ENCODE measurements at places on chromosomes 12 and 14.

DNA sequence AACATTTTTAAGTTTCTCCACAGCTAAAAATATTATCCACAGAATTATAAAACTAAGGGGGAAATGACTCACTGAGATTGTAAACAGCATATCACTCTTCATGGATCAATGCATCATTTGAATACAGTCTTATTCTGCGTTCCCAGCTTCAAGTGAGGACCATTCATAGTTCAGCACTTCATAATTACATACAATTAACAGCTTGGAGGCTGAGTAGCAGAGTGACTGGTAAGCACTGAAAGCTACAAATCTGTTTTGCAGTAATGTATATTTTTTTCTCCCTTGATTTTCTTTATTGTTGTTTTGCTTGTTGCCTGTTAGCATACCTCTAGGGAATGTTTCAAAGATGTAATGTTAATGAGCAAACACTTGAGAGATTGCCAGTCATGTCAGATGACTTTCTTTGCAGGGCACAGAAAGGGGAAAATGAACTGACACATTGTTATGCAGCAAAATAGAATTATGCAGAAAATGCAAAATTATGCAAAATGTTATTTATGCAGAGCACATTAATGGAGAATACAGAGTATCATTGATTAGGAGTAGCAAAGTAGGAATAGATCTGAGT lies 138.6 kb downstream of the RPS29 start:
- DNase-seq: no peak

- DNase-seq: no peak
Measured at GRCh38 chr12:122503147-122503751, 2.5 kb upstream of the ZCCHC8 start.

- no peak for DNase-seq
Measured at GRCh38 chr12:79121486-79121885, 256.9 kb downstream of the SYT1 start.

DNA sequence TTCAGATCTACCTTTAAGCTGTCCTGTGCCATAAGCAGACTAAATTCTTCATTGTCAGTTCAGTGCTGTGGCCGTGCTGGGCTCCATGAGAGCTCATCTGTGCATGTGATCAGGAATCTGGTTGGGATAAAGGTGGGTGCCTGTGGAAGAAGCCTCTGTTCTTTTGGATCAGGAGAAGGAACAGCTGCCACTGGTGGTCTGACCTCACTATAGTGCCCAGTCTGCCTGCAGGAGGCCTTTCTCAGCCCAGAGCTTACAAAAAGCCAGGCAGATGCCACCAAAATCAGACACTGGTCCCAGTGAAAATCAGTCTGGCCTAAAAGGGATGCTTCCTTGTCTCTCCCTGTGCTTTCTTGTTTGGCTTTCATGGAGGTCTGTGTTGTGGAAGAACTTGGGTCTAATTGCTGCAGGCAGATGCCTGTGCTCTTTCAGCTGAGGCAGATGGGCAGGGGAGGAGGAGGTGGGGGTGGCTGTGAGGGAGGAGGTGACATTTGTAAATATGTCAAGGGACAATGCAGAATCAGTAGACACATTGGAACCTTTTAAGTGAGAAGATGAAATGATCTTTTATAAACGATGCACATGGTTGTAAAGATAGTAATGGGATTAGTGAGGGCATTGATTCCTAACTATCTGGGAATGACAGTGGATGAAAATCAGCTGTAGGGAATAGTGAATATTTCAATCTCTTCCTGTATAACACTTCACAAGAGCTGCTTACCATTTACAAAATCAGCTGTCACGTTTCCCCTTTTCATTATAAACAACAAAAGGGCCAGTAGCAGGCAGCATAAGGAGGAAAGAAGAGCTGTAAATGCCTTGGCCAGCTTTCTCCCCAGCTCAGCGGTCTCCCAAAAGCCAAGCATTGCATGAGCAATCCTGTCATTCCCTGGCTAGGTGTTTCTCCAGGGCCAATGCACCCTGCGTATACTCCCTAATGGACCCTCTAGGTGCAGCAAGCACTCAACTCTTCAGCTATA lies 44.6 kb downstream of the CACNA2D4 start:
- DNase-seq: no peak

GRCh38 chr12:26608706-26609105 lies 224.3 kb downstream of the ITPR2 start:
- no peak for DNase-seq

GRCh38 chr12:132108211-132108832 lies 35.8 kb downstream of the DDX51 start:
- peak; percentile 39 for DNase-seq

DNA sequence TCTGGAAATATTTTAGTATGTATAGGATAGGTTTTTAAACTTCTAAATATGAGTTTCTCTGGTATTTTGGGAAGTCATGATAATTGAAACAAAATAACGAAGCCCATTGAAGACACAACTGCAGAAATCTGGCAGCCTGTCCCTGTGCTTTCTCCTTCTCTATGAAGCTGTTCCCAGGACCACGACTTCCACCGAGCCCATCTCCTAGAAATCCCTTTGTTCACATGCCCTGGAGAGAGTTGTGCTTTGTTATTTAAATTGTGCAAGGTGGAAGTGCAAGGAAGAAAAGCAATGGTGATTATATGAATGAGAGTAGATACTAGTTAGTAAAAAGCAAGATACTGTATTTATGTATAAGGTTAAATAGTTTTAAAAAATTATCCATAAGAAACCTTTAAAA lies 32.2 kb downstream of the STK38L start:
- DNase-seq: no peak

- no peak for DNase-seq
Measured at GRCh38 chr14:72751276-72752033, 142.4 kb downstream of the DPF3 start.

DNA sequence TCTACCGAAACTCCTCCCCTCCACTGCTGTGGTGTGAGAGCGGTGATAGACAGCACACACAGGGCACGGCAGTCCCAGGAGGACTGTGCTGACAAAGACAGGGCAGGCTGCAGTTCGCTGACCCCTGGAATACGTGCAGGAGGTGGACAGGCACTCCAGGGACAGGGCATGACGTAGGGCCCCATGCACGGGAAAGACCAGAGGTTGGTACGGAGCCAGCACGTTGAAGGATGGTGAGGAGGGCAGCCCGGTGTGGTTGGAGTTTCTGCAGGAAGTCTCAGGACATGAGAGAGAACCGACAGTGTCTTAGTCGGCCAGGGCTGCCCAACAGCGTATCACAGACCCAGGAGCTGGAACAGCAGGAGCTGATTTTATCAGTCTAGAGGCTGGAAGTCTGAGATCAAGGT lies 254.2 kb upstream of the FKBP4 start:
- DNase-seq: no peak

GRCh38 chr12:128594521-128594920 lies 229.2 kb downstream of the SLC15A4 start:
- DNase-seq: no peak

DNA sequence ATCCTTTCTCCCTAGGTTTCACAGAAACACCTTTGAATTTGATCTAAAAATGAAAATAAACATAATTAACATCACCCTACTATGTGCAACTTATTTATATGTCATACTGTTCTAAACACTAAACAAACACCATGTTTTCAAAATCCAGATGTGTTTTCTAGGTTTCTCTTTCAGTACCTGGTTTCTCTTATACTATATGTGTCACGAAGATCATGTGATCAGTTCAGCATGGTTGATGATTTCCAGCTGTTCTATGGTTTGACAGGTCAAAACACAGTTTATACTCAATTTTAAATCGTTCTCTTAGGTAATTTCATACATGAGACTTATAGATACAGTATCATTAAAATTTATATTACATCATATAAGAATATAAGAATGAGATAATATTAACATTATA lies 373.1 kb downstream of the SOX5 start:
- DNase-seq: no peak

DNA sequence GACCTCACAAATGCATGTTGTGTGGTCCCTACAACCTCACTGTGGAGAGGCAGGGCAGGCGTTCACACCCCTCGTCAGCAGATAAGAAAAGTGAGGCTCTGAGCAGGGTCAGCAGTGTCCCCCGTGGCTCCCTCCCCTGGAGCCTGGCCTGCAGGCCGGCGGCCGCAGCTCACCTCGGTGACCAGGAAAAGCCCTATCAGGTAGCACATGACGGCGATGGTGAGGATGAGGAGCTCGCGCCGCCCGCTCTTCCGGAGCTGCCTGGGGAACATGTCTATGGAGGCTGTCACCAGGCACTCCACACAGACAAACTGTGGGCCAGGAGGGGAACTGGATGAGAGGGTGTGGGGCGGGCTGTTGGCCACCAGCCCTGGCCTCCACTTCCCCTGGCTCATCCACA lies 18.0 kb downstream of the SLC6A12 start:
- DNase-seq: no peak

DNA sequence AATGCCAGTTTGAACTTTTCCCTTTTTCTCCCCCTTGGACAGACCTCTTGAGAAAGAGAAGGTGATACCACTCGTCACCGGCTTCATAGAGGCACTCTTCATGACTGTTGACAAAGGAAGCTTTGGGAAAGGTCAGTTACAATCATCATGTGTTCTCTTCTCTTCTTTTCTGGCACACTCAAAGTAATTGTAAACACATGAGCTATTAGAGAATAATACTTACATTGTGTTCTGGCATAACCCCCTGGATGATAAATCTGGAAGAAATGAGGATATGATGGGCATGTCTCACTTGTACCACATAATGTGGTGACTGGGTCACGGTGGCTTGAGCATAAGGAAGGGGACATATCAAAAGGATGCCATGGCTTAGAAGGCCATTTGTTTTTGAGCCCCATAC lies 20.0 kb downstream of the UTP20 start:
- no peak for DNase-seq

GRCh38 chr14:36700651-36701050 lies 39.0 kb downstream of the PAX9 start:
- DNase-seq: peak; percentile 63

GRCh38 chr12:27383429-27384260 lies 51.0 kb downstream of the BMAL2 start:
- DNase-seq: peak; percentile 76

DNA sequence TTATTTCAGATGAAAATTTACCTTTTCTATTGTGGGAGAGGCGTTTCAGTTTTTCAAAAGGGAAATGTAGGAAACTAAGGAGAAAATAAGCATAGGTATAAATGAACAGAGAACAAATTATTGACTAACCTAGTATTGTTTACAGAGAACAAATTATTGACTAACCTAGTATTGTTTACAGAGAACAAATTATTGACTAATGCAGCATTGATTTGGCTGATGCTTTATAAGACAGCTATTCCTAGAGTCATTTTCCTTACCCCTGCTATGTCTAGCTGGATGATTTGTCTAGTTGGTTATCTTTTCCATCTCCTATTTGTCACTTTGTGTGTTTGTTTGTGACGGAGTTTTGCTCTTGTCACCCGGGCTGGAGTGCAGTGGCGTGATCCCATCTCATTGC lies 22.6 kb downstream of the TMPO start:
- no peak for DNase-seq

DNA sequence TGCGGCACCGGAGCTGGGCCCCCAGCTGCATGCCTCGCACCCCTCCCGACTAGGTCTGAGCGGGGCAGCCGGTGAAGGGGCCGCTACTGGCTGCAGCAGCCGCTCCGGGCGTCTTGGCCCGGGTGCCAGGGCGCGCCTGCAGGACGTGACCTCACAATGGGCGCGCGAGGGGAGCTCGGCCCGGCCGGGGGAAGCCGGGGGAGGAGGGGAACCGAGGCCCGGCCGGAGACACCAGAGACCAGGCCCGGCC lies 353 bp downstream of the BAG5 start:
- DNase-seq: peak; percentile 78

- no peak for DNase-seq
Measured at GRCh38 chr12:5273709-5274108, 158.2 kb upstream of the NTF3 start.

- DNase-seq: peak; percentile 9
Measured at GRCh38 chr14:56884617-56885016, 74.3 kb upstream of the OTX2 start.

DNA sequence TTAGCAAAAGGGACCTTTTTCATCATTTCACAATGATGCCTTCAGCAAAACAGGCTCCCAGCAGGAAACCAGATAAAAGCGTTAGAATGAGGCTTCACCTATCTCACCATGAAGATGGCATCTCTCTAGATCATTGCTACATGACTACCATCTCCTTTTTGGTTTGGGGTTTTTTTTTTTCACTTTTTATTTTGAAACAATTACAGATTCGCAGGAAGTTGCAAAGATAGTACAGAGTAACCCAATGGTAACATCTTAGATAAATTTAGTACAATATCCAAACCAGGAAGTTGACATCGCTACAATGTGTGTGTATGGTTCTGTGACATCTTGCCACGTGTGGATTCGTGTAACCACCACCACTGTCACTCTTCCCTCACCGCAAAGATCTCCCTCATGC lies 22.3 kb upstream of the PWP1 start:
- no peak for DNase-seq

DNA sequence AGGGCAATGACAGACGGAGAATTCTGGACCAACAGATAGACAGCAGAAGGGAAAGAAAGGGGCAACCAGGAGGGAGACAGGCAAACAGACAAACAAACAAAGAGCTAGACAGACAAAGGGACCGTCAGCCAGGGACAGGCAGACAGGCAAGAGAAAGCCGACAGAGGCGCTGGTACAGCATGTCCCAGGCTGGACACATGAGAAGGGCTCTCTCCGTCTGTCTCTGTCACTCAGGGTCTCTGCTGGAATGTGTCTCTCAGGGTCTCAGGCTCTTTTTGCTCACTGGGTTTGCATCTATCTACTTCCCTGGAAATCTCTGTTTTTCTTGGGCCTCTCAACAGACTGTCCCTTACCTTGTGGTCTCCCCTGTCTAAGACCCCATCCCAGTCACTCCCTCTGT lies 8.2 kb upstream of the SMUG1 start:
- DNase-seq: no peak

- DNase-seq: no peak
Measured at GRCh38 chr12:104513681-104514080, 56.9 kb downstream of the CHST11 start.

- no peak for DNase-seq
Measured at GRCh38 chr12:68481181-68481941, 129.3 kb upstream of the RAP1B start.

DNA sequence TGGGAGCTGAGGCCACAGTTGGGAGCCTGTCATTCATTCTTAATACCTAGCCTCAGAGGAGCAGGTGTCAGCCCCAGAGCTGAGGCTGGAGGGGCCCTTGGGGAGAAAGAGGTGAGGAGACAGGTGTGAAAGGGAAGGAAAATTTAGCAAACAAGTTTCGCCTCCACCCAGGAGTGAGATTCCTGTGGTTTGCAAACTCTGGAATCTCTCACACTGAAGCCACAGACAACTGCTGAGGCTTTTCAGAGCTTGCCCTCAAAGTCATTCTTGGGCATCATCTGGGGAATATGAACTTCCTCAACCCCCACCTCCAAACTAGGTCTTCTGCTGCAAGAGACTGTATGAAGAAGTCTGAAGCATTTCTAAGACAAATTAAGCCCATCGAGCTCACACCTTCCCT lies 589.5 kb upstream of the TBX3 start:
- no peak for DNase-seq

DNA sequence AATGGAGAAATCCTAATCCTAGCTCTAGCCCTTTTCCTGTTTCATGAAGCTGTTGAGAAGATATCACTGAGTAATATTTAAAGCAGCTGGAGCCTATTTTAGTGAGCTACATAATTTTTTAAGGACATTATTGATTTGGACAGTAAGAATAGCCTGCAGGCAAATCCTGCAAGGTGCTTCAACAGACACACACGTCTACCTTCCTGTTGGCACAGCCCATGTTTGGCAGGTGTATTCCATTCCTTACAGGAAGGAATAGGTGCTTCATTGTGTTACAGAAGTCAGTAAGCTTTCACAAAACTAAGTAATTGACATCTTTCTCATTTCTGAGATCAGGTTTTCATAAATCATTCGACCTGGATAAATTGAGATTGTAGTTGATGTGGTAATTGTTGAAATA lies 50.6 kb downstream of the FOXA1 start:
- peak; percentile 90 for DNase-seq

GRCh38 chr14:74554742-74555362 lies 57.2 kb downstream of the LTBP2 start:
- no peak for DNase-seq

All from NCI-H146 (cell line).